Activated naive CD4-positive, alpha-beta T cell treated with anti-CD3 and anti-CD28 coated beads for 36 hours (primary cell): ENCODE measurements at places on chromosomes 2 and 18. TPM values are rescaled to one million over a fixed set of nuclear protein-coding genes. Genes with fewer than 3 reads are reported as not detected.

PSTPIP2 gene
- 14.3 TPM for total RNA-seq

KCNG2 gene
- not detected for total RNA-seq

CD302 gene
- 0.48 TPM for total RNA-seq

TMEM182 gene
- total RNA-seq: 6.3 TPM

IL36G gene
- not detected for total RNA-seq

BMPR2 gene
- 4.2 TPM for total RNA-seq

FBLN7 gene
- total RNA-seq: 39.0 TPM

IL37 gene
- not detected for total RNA-seq

CASP10 gene
- total RNA-seq: 22.0 TPM

DNA sequence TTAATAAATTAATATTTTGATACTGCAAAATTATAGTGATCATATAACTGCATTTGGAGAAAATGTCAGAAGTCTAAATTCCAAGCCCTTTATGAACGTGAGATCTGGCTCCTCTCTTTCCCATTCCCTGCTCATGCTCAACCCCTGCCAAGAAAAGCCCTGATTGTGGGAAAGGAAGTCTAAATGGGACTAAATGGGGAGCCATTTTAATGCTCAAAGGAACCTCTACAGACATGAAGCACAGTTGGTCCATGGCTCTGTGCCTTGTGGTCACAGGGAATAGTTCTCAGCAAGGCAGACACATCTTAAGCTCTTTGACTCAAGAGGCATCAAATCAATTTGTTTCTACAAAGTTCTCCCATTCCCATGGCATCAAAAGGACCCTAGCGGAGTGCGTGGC is 29.3 kb upstream of the INSIG2 start:
- no peak for DNase-seq

- DNase-seq: no peak
Observed at GRCh38 chr2:31137211-31138036, 816 bp downstream of the GALNT14 start.

GRCh38 chr2:129812071-129812470 is 167.4 kb upstream of the RAB6C start:
- no peak for DNase-seq

DNA sequence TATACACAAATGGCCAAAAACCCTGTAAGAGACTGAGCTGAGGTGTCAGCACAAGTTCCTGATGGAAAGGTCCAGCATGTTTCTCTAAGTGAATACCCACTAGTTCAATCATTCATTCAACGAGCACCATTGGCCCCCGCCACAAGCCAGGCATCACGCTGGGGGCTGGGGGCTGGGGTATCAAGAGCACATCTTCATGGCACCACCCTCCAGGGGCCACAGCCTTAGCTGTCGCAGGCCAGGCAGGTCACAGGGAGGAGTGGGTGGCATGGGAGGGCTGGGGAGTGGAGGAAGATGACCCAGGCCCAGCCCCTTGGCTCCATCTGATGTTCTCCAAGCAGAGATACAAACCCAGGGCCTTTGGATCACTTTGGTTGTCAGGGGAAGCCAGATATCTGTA is 97.9 kb downstream of the ACKR3 start:
- no peak for DNase-seq

GRCh38 chr2:98518101-98518500 is 73.4 kb downstream of the INPP4A start:
- DNase-seq: peak; percentile 78

GRCh38 chr2:117996525-117996924 is 17.3 kb downstream of the CCDC93 start:
- DNase-seq: no peak

DNA sequence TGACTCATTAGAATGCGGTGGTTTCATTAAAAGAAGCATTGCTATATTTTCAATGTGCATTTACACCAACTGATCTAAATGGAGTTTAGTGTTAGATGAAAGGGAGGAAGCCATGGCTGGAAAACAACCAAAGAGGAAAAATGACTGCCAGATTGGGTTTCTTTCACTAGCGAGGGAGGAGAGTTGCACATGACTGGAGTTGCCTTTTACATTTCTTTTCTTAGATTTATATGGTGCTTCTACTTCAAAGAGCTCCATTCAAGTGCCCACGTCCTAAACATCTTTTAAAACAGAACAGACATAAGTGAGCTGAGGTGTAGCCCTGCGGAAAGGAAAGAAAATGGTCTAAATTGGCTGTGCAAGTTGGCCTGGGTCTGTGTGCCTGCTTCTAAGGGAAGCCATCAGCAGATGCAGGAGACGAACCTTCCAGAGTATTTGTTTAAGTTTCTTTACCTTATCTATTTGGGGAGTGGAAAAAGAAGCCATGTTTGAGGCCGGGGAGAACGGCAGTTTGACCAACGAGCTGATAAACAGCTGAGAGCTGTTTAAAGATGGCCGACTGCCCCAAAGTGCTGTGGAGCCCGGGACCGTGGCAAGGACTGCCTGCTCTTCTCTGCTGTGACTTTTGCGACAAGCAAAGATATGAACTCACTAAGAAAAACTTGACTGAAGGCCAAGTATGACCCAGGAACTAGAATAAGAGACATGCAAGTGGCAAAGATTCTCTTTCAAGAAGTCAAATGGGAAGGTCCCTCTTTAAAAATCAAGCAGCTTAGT is 327.0 kb downstream of the ZNF516 start:
- no peak for DNase-seq

DNA sequence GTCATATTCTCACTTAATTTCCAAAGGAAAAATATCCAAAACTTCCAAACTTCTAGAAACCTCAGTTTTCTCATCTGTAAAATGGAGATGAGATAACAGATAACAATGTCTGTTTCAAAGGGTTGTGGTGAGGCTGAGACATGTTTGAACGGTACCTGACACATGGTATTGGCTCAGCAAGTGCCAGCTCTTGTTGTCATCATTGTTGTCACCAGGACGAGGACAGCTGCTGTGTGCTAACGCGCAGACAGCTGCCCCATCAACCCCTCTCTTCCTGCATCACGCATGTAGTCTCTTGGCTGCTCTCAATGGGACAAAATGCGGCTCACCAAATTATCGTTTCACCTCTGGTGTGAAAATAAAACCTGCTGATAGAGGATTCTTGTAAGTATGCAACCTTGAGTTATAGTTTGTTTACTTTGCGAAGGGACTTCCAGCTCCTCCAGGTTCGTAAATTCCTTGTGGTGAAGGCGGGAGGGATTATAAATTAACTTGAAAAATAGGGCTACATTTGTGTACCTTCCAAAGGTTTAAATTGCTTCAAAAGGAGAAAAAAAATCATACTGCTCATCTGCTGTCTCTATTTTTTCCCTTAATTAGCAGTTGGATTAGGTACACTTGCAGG is 605.4 kb downstream of the BCL11A start:
- no peak for DNase-seq

DNA sequence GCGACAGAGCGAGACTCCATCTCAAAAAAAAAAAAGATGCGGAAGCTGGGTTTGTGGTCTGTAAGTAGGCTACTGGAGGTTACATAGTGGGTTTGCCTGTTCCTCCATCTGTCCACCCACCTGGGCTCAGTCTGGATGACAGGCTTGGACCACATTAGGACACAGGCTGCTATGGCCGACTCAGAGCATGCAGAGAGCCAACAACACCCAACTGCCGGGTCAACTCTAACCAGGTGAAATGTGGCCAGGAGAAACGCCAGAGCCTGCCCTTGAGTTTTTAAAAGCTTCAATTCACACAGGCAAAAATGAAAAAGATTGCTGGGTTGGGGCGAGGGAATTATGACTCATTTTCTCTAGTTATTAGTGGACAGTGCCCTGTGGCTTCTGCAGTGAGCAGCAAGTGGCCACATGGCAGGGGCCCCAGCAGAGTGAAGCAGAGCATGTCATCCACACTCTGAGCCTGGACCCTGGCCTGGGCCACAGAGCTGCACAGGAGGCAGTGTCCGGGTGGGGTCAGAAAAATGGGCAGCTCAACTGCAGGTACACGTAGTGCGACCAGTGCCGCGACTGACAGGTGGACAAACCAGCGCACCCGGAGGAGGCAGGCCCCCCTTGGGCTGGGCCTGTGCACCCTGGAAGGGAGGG is 67.4 kb downstream of the BIN1 start:
- no peak for DNase-seq

DNA sequence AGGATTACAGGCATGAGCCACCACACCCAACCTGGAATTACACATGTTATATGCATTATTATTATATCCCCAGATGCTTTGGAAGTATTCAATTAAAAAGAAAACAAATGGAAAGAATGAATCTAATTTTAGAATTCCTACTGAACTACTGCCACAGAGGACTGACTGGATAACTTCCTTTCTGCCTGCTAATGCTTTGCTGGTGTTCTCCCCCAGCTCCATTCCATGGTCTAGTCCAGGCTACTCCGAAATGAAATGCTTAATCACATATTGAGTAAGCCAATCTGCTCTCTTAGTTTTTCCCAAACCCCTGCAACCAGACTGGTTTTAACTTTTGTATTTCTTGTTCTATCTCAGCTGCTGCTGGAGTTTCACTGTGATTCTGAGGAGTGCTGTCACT is 519.1 kb downstream of the SOX11 start:
- DNase-seq: no peak

DNA sequence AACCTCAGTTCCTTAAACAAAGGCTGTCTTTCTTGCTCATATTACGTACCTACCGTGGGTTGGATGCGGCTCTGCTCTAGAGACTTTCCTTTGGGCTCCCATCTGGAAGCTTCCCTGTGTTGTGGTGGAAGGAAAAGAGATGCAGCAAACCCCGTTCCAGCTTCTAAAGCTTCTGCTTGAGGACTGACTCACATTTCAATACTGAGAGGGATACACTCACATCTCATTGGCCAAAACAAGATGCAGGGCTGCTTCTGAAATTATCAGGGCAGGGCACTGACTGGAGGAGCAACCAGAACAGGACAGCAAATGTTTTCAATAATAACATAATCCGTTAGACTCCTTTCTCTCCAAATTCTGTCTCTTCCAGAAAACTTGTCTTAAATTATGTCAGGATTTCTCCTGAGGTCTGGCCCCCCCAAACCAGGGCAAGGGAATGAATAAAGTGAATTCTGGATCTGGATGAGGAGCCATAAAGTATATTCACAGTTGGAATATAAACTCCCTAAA is 4.5 kb upstream of the MYO5B start:
- DNase-seq: no peak

- DNase-seq: no peak
Observed at GRCh38 chr2:217922101-217923006, 80.4 kb downstream of the TNS1 start.

DNA sequence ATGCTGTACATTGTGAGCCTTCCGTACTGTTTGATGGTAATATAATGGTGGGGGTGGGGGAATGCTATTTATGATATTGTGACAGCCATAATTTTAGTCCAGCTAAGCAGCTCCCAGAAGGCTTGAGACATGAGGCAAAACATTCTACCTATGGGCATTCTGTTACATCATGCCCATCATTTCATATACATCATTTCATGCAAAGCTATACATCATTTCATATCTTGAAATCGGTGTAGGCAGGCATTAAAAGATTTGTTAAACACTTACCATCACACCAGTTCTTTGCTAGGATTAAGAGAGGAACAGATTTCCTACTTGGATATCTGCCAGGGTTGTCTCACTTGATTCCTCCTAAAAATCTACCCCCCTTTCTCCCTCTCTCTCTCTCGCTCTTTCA is 84.5 kb downstream of the COL5A2 start:
- DNase-seq: no peak

DNA sequence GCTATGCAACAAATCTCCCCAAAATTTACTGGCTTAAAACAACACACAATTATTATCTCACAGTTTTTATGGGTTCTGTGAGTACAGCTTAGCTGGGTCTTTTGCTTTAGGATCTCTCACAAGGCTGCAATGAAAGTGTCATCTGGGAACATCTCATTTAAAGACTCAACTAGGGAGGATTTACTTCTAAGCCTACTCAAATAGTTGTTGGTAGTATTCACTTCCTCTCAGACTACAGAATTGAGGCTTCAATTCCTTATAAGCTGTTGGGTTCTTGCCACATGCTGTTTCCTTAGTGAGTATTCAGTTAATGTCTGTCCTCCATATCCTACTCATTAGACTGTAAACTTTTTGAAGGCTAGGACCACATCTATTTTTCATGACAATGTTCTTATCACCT is 72.3 kb downstream of the MDH1 start:
- no peak for DNase-seq

- no peak for DNase-seq
Observed at GRCh38 chr2:165428926-165429325, 40.6 kb upstream of the CSRNP3 start.

GRCh38 chr2:121192576-121192975 is 92.4 kb downstream of the TFCP2L1 start:
- DNase-seq: no peak

DNA sequence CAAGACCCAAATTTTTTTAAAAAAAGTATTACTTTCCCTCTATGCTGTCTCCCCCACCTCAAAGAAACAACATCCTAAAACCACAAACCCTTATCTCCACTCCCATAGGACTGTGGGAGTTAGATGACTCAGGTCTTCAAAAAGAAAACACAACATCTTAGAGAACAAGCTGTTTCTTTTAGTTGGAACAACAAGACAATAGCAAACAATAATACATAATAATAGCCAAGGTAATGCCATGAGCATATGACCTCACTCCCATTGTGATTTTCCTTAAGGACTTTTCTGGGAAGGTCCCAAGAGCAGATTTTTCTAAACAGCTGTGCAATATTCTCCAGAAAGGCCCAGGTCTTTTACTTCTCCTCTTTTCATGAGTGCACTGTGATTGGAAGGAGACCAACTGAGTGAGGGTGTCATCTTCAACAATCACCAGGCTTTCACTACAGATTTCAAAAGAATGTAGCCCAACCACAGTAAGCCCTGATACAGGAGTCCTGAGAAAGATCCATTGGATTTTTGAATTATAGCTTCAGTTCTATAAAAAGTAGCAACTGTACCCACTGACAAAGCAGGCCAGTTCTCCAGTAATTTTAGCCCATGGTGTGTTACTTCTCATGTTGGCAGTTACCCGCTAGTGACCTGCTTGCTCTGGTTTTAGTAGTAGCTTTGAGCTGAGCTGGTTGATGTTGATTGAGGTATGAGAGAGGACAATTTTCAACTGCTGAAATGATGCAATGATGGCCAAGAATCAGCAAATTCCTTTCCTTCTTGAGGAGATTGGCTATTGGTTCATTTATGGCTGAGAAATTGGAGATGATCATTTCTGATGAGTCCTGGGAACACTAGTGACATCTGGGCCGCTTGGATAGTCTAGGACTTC is 144.5 kb upstream of the TCF4 start:
- DNase-seq: no peak

GRCh38 chr2:12043131-12043530 is 296.7 kb downstream of the LPIN1 start:
- no peak for DNase-seq
